ENCODE measurements at places on chromosomes 4 and X. TPM values are rescaled to one million over a fixed set of nuclear protein-coding genes. Genes with fewer than 3 reads are reported as not detected.

PASD1 gene
- total RNA-seq: not detected

STK32B gene
- 3.1 TPM for total RNA-seq

PDE6B gene
- total RNA-seq: 3.8 TPM

MAGEA2 gene
- not detected for total RNA-seq

STOX2 gene
- total RNA-seq: 4.1 TPM

FAM149A gene
- 11.7 TPM for total RNA-seq

ALPK1 gene
- 17.1 TPM for total RNA-seq

SSX2B gene
- total RNA-seq: not detected

RAB41 gene
- not detected for total RNA-seq

STS gene
- total RNA-seq: 11.9 TPM

ABCG2 gene
- total RNA-seq: 12.4 TPM

ABLIM2 gene
- 5.9 TPM for total RNA-seq

DCUN1D4 gene
- total RNA-seq: 38.8 TPM

AFM gene
- total RNA-seq: not detected

GABRE gene
- total RNA-seq: 260 TPM

EDA gene
- 10.7 TPM for total RNA-seq

FNIP2 gene
- total RNA-seq: 64.1 TPM

PLXNB3 gene
- 47.3 TPM for total RNA-seq

SYN1 gene
- 0.33 TPM for total RNA-seq

TRAPPC11 gene
- 46.7 TPM for total RNA-seq

SEL1L3 gene
- total RNA-seq: 6.2 TPM

SLC30A9 gene
- total RNA-seq: 44.5 TPM

HTN1 gene
- not detected for total RNA-seq

NDST3 gene
- total RNA-seq: not detected

TGIF2LX gene
- not detected for total RNA-seq
